ENCODE measurements at places on chromosomes 16 and 17. TPM values are rescaled to one million over a fixed set of nuclear protein-coding genes. Genes with fewer than 3 reads are reported as not detected.

DNA sequence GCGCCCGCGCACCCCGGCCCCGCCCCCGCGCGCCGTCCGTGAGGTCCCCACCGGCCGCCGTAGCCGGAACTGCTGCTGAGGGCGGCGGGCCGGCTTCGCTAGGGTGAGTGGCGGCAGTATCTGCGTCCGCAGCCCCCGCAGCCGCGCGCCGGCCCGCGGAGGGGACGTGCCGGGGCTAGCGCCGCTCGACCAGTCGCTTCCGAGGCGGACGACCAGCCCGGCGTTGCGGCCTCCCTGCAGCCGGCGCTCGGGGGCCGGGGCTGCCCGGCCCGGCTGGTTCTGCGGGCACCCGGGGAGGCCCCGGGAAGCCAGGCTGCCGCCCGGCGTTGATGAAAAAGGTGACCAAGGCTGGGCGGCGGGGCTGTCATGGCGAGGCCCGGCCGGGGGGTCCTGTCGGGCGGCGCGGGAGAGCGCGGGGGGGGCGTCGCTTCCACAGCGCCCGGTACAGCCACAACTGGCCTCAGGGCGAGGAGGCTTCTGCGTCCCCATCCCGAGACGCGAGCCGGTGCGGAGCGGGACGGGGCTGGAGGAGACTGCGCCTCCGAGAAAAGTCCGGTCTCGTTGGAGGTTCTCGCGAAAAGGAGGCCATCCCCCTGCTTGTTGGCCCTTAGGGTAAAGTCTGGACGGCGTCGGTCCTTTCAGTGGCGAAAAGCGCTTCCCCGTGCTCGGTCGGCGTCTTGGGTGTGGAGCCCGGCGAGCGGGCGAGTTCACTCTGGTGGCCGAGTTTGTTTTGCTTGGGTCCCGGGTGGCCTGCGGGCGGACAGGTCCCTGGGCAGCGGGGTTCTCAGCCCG lies at the start of gene CRAMP1:
TSS of gene CRAMP1 (plus strand) at position 41 of the 792 bp plus-strand sequence. CDS start 2,280 bp downstream, outside the sequence.
- H3K27ac ChIP-seq: peak within 1 kb of the TSS; percentile 78
- peak within 1 kb of the TSS; percentile 80 for H3K4me3 ChIP-seq
- H3K36me3 ChIP-seq: no peaks in the 10 kb centered on the region
- no peak for DNase-seq
- peaks cover 7% of the 10 kb centered on the region for H3K4me1 ChIP-seq
- no peaks in the 10 kb centered on the region for H3K27me3 ChIP-seq

GRCh38 chr17:39751016-39751543 lies 13.3 kb downstream of the GRB7 start:
- H3K27ac ChIP-seq: peak overlapping the region; percentile 72
- peaks cover 18% of the 10 kb centered on the region for H3K4me1 ChIP-seq
- no peak overlapping the region for H3K4me3 ChIP-seq
- no peak for DNase-seq

The GALK1 gene
- 25.5 TPM for polyA plus RNA-seq

DNA sequence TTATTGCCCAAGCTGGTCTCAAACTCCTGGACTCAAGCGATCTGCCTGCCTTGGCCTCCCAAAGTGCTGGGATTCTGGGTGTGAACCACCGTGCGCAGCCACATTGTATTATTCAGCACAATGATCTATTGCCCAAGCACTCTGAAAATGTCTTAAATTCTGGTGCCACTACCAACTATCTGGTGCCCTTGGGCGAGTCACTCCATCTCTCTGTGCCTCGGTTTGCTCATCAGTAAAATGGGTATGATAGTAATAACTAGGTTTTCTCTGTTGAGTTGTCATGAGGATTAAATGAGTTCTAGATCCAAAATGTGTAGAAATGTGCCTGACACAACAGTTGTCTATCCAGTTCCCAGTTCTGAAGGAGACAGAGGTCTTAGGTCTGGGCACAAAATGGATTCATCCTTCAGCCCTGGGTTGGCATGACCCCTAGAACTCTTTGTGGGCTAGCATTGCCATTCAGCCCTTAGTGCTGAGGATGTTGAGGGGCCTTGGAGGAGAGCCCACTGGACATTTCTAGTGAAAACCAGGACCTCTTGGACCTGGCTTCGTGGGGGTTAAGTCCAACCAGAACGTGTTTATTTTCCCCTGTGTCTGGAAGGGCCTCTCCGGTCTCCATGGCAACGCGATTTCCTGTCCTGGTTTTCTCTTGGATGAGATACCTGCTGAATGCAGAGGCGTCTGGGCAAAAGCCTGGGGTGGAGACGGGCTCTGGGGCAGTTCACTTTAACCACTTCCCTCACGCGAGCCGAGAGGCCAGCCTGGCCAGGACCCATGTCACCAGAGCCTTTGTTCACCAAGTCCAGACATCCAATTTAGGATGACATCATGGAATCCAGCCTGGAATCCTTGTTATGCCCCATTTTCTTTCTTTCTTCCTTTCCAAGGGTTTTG lies 43.7 kb upstream of the TNRC6A start:
- no peak overlapping the region for H3K27ac ChIP-seq
- H3K4me1 ChIP-seq: no peaks in the 10 kb centered on the region
- H3K4me3 ChIP-seq: no peak overlapping the region
- no peaks in the 10 kb centered on the region for H3K27me3 ChIP-seq
- no peaks in the 10 kb centered on the region for H3K36me3 ChIP-seq

DNA sequence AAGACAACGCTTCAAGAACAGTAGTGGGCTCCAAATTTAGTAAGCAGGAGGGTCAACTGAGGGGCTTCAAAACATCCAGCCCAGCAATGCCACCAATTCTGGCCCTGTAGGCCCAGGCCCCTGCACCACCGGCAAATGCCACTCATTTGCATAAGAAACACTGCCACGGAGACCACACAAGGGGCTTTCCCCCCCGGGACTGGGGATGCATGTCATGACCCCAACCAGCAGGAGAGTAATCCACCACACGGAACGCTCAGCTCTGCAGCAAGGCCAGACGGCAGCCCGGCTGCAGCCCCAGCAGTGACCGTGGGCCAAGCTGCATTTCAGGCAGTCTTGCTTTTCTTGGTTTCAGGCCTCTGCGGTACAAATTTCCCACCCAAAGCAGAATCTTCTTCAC lies 14.1 kb downstream of the TMEM11 start:
- no peaks in the 10 kb centered on the region for H3K27me3 ChIP-seq
- no peaks in the 10 kb centered on the region for H3K4me1 ChIP-seq
- H3K36me3 ChIP-seq: peaks cover 12% of the 10 kb centered on the region
- no peak overlapping the region for H3K4me3 ChIP-seq

DNA sequence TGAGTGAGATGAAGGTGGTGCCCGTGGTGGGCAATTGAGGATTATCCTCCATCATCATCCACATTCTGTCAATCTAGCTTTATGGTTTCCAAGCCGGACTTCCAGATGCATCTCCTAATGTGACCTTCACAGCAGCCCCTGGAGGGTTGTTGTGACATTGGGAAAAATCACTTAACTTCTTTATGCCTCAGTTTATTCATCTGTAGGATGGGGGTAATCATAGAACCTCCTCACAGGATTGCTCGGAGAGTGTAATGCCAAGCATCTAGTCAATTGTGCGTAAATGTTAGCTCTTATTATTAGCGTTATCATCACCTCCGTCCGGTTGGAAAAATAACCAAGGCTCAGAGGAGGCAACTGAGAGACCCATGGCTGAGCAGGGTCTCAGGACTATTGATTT lies 214.0 kb downstream of the CCDC182 start:
- no peak overlapping the region for H3K27ac ChIP-seq
- H3K27me3 ChIP-seq: no peaks in the 10 kb centered on the region
- no peaks in the 10 kb centered on the region for H3K36me3 ChIP-seq
- no peak overlapping the region for H3K4me3 ChIP-seq
- no peaks in the 10 kb centered on the region for H3K4me1 ChIP-seq

GRCh38 chr16:10589109-10589508 lies 8.7 kb upstream of the EMP2 start:
- DNase-seq: no peak
- no peak overlapping the region for H3K4me3 ChIP-seq
- no peaks in the 10 kb centered on the region for H3K27me3 ChIP-seq
- no peak overlapping the region for H3K27ac ChIP-seq
- no peaks in the 10 kb centered on the region for H3K36me3 ChIP-seq

DNA sequence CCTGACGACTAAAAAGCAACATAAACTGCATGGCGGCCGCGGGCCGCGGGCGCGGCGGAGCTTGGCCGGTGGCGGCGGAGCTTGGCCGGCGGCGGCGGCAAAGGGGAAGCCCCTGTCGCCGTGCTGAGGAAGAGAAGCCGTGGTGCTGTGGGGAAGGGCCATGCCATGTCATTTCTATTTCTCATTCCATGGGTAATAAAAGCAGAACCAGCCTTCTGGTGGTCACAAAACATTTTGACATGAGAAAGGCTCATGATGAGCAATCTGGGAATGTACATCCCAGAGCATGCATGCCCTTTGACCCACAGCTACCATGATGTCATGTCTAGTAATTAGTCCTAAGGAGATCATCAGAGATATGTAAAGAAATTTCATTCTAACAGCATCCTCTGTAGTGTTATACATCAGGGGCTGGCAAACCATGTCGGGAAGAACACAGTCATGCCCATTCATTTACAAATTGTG lies 23.9 kb upstream of the HEATR6 start:
- H3K27ac ChIP-seq: no peak overlapping the region
- no peaks in the 10 kb centered on the region for H3K36me3 ChIP-seq
- H3K4me3 ChIP-seq: no peak overlapping the region
- no peaks in the 10 kb centered on the region for H3K27me3 ChIP-seq
- no peak for DNase-seq

DNA sequence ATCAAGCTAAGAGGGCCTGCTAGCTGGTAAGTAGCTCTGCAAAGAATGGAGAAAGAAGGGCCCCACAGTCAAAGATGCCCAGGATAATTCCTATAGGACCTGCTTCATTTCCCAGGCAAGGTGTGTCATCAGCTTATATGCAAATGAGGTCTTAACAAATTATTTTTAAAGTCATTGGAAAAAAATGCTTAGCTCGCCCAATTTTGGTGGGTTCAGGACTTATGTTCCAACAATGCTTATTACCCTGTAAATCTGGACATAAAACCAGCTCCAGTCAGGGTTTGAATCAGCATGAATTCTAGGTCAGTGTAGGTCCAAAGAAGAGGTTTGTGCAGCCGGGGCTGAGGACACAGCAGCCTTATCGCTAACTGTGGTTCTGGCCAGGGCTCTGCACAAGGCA lies 25.4 kb downstream of the ACLY start:
- no peak overlapping the region for H3K4me3 ChIP-seq
- no peaks in the 10 kb centered on the region for H3K27me3 ChIP-seq
- H3K27ac ChIP-seq: no peak overlapping the region
- DNase-seq: no peak

- no peak overlapping the region for H3K4me3 ChIP-seq
- DNase-seq: no peak
- H3K4me1 ChIP-seq: no peaks in the 10 kb centered on the region
- no peaks in the 10 kb centered on the region for H3K27me3 ChIP-seq
- H3K36me3 ChIP-seq: no peaks in the 10 kb centered on the region
Observed at GRCh38 chr16:88789594-88789993, 4.6 kb upstream of the PIEZO1 start.

The VMO1 gene
- polyA plus RNA-seq: 1.6 TPM

The SPOP gene
- 27.6 TPM for polyA plus RNA-seq

The KCNJ2 gene
- 0.75 TPM for polyA plus RNA-seq

Data from pancreas (tissue), 10 donors.